ENCODE measurements at places on chromosomes 3 and 15. TPM values are rescaled to one million over a fixed set of nuclear protein-coding genes. Genes with fewer than 3 reads are reported as not detected.

DNA sequence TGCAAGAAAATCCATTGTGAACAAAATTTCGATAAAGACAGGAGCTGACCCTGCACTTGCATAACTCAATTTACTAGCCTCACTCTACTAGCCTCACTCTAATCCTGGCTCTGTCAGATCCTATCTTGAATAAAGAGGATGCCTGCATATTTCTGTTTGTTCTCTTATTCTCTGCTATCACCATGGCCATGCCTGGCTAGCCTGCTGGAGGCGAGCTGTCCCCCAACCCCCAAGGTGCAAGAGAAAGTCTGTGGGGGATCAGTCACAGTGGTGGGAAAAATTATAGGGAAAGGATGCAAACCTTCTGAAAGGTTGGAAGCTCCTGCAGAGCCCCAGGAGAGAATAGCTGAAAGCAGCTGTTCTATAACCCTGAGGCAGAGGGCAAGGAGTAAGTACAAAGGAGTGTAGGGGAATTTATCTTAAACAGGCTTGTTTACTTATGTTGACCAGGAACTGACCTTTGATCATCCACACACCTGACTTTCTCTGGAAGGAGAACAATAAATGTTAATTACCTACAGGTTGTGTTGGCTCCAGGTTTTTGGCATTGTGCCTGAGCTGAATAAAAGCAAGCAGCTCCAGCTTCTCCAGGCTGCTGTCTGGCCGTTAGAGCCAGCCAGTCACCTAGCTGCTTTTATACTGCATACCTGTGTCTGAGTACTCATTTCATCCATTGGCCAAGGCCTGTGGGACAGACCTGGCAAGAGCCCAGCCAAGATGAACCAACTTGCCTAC, 137.7 kb upstream of the RASGRP1 start:
- no peak for DNase-seq

Gene TRIM42
- not detected for total RNA-seq

DNA sequence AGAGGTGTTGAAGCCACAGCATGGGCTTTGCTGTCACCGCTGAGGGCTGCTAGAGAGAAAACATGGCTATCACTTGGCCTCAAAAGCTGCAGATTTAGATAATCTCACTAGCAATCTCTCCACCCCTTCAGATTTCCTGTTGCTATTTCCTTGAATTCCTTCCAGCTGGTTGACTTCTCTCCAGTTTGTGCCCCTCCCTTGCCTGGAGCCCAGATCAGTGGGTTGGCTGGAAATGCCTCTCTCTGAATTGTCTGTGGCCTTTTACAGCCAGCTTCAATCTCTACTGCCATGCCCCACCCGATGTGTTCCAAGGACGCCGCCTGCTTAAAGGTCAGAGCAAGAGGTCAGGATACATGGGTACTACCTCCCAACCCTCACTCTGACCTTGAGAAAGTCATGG, 294.1 kb downstream of the NTRK3 start:
- DNase-seq = no peak

- no peak for DNase-seq
These were observed 49.6 kb downstream of the CEMIP start for GRCh38 chr15:80828796-80829195.

- DNase-seq = no peak
These were observed 93.0 kb downstream of the AAGAB start for GRCh38 chr15:67161412-67161811.

DNA sequence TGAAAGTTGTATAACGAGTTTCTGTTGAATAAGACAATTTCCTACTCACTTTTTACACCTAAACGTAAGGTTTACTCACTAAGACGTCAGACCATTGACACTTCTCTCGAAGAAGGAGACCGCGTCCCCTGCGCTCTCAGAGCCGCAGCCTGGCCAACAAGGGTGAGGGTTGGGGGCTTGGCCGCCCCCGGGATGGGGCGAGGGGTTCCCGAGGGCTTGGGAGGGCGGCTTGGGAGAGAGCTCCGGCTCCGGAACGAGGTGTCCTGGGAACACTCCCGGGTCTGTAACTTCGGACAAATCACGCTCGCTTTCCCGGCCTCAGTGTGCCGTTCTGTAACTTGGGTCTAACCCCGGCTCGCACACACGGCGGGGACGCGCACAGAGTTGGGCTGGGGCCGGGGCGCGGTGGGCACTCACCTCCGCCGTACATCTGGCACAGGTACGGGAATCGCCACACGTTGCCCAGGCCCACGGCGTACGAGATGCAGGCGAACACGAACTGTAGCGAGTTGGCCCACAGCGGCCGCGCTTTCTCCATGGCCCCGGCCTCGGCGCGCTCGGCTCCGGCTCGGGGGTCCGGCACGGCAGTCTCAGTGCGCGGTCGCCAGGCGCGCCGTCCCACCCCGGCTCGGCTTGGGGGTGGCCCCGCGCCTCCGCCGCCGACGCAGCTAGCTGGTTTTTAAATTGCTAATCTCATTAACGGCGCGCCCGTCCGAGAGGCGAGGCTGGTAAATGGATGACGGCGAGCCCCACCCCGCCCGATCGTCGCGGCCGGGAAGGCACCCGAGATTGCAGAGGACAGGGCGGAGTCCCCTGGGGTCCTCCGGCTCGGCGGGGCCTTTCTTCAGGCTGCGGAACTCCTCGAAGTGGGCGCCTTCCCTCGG, at the start of gene SLC6A20:
Gene SLC6A20, minus strand, starts transcription at position 655 of the 884 bp plus-strand sequence. Its CDS starts 117 bp downstream, at position 538.
- DNase-seq = no peak

- no peak for DNase-seq
These were observed 55.9 kb downstream of the MDFIC2 start for GRCh38 chr3:70256566-70256965.

DNA sequence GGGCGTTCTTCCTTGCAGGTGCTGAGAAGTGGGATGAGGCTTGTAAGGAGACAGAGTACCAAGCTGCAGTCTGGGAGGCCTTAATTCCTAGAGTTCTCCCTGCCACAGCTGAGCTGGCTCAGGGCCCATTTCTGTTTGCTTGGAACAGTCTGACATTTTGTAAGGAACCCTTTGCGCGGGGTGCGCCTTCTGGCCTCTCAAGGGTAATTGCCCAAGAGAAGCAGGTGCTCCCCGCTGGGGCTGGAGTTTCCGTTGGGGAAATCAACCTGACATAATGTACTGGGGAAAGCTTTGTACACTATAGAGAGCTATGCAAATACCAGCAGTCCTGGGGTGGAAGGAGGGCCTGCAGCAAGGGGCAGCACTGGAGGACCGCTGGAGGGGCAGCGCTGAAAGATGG, 83.6 kb downstream of the HMG20A start:
- DNase-seq = no peak

Gene CHAC1
- total RNA-seq = 0.42 TPM

DNA sequence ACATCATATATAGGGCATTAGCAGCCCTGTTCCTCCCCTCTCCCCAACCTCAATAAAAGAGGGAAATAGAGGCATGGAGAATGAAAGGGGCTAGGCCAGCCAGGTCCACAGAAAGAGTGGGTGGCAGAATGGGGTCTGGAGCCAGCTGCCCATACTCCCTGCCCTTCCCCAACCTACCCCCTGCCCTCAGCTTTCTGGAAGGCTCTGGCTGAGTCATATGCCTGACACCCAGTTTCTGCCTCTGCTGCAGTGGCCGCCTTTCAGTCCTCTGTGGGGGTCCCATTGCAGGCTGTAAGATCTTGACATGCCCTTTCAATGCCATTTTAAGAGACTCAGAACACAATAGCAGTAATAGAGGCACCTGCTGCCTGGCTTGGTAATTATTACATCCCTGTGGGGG, 95.7 kb downstream of the LINGO1 start:
- no peak for DNase-seq

Gene LHFPL4
- not detected for total RNA-seq

Gene SPINK8
- total RNA-seq = not detected

Gene EIF4E3
- total RNA-seq = 48.2 TPM

- no peak for DNase-seq
These were observed 302.5 kb downstream of the ZNF621 start for GRCh38 chr3:40827226-40827625.
